ENCODE measurements at places on chromosomes 1 and 21. TPM values are rescaled to one million over a fixed set of nuclear protein-coding genes. Genes with fewer than 3 reads are reported as not detected.

Gene LEPR
- 1.7 TPM for total RNA-seq

Gene AMPD1
- not detected for total RNA-seq

Gene BCL10
- total RNA-seq, result 29.6 TPM

Gene GCSAML
- total RNA-seq, result not detected

Gene AMY2A
- total RNA-seq, result not detected

Gene SPRR1B
- total RNA-seq, result not detected

Gene TNFSF4
- 2.7 TPM for total RNA-seq

Gene KLF18
- not detected for total RNA-seq

Gene HHAT
- 1.1 TPM for total RNA-seq

Gene CD247
- total RNA-seq, result 258 TPM

Gene MAP3K7CL
- total RNA-seq, result 5.7 TPM

Gene TAS1R1
- total RNA-seq, result not detected

Gene MED8
- total RNA-seq, result 28.6 TPM

Gene C1QA
- not detected for total RNA-seq

Gene PIK3R3
- 2.0 TPM for total RNA-seq

Gene TRIM17
- total RNA-seq, result 1.3 TPM

Gene SPRR5
- not detected for total RNA-seq

Gene PTPRF
- 1.3 TPM for total RNA-seq

Gene SPRR2F
- not detected for total RNA-seq

Gene OR2L5
- not detected for total RNA-seq

Gene FNDC5
- not detected for total RNA-seq

Gene EPHA10
- total RNA-seq, result 0.10 TPM

Gene GUCA2A
- not detected for total RNA-seq

Gene HOOK1
- total RNA-seq, result 11.1 TPM

Gene LENEP
- total RNA-seq, result 1.2 TPM

Gene NEGR1
- total RNA-seq, result not detected

Gene CFAP45
- 0.76 TPM for total RNA-seq

Gene HPDL
- total RNA-seq, result 6.5 TPM

Gene CASP9
- 18.6 TPM for total RNA-seq

Gene HES2
- 0.12 TPM for total RNA-seq

Gene UBE2U
- total RNA-seq, result not detected

Gene OR2T33
- not detected for total RNA-seq

Gene TAS1R2
- not detected for total RNA-seq

Gene C1orf174
- total RNA-seq, result 25.3 TPM

Gene HSPB7
- total RNA-seq, result not detected

Data from activated naive CD4-positive, alpha-beta T cell treated with anti-CD3 and anti-CD28 coated beads, Interleukin-2, amount 10 ng/mL, durations not matched to agents 5 hours and 36 hours (primary cell).